ENCODE measurements at places on chromosomes 6 and 20.

DNA sequence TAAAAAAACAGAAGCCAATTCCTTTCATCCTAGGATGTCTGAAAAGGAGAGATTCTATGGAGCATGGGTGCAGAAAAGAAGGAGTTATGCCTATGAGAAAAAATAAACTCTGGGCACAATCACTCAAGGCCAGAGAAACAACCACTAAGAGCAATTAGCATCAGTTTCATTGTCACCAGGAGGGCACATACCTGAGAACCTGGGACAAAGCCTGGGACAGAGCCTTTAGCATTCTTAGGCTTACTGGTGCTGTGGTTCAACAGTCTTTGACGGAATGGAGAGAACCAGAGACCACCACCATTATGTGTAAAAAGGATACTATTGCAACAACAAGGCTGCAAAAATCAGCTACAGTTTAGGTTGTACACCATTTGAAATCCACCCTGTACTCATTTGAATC, 29.4 kb upstream of the BCKDHB start:
- no peak for DNase-seq

GRCh38 chr20:61257611-61258010, 5.5 kb downstream of the CDH4 start:
- no peak for DNase-seq

DNA sequence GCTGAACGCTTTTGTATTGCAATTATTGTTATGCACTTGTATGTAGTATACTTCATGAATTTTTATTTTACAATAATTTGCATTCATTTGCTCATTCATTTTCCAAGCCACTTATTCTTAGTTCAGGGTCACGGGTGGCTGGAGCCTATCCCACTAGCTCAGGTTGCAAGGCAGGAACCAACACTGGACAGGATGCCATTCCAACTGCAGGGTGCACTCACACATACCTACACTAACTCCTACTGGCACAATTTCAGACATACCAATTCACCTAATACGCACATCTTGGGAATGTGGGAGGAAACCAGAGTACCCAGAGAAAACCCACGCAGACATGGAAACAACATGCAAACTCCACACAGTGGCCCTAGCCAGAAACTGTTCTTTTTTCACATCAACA, 61.8 kb downstream of the LMBRD1 start:
- DNase-seq = no peak

GRCh38 chr6:4451081-4451480, 315.7 kb upstream of the ECI2 start:
- peak; percentile 44 for DNase-seq

DNA sequence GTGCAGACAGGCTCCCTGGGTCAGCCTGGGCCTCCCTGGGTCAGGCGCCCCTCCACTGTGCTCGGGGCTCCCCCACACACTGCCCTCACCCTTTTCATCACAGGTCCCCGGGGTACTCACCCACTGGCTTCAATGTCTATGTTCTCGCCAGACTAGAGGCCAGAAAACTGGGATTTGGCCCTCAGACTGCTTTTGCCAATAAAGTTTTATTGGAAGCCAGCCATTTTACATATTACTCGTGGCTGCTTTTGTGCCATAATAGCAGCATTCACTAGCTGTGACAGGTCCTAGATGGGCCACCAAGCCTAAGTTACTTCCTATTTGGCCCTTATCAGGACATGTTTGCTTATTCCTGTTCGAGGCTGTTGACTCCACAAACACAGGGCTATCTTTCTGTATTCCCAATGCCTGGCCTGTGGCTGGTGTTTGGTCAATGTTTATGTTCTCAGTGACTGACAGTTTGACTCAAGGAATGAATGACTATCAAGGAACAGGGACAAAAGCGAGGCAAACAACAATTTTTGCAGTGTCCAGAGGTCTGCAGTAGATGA, 525.1 kb upstream of the AGPAT4 start:
- DNase-seq = no peak

GRCh38 chr6:106628658-106629102, 618 bp downstream of the RTN4IP1 start:
- peak; percentile 23 for DNase-seq

All from choroid plexus epithelial cell (primary cell).